ENCODE measurements at places on chromosomes 12 and 14.
A peak's percentile ranks its signal among the peaks of the same experiment; 100 is the strongest.

DNA sequence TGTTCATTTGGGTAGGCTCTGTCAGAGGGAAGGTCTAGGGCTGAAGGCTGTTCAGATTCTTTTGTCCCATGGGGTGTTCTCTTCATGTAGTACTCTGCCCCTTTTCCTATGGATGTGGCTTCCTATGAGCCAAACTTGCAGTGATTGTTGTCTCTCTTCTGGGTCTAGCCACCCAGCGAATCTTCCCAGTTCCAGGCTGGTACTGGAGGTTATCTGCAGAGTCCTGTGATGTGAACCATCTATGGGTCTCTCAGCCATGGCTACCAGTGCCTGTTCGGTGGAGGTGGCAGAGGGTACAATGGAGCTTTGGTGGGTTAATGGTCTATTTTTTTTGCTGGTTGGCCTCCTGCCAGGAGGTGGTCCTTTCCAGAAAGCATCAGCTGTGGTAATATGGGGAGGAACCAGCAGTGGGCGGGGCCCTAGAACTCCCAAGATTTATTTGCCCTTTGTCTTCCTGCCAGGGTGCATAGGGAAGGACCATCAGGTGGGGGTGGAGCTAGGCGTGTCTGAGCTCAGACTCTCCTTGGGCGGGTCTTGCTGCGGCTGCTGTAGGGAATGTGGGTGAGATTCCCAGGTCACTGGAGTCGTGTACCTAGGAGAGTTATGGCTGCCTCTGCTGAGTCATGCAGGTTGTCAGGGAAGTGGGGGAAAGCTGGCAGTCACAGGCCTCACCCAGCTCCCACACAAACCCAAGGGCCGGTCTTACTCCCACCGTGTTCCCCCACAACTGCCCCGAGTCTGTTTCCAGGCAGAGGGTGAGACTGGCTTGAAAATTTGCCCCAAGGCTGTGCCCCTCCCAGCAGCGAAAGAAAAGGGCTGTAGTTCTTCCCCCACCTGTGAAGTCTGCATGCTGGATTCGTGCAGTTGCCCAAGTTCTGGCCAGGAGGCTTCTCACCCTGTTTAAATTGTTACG lies 17.5 kb downstream of the MTRFR start:
- DNase-seq, result peak; percentile 98

GRCh38 chr14:56087671-56088471 lies 30.3 kb upstream of the PELI2 start:
- DNase-seq, result no peak

- no peak for DNase-seq
These were observed 198.2 kb upstream of the ATP2B1 start for GRCh38 chr12:89906824-89907223.

GRCh38 chr14:31567655-31568054 lies 6.5 kb downstream of the NUBPL start:
- no peak for DNase-seq

GRCh38 chr12:115232455-115233156 lies 548.6 kb upstream of the TBX3 start:
- no peak for DNase-seq

- DNase-seq, result no peak
These were observed 67.8 kb upstream of the NAP1L1 start for GRCh38 chr12:76152181-76152807.

DNA sequence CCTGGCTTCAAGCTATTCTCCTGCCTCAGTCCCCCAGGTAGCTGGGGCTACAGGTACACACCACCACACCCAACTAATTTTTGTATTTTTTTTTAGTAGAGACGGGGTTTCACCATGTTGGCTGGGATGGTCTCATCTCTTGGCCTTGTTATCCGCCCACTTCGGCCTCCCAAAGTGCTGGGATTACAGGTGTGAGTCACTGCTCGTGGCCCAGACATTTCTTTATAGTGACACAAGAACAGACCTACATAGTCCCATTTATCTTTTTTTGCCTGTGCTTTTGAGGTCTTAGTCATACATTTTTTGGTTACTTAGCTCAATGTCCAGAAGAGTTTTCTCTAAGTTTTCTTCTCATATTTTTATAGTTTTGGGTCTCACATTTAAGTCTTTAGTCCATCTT lies 247.4 kb downstream of the SYT10 start:
- DNase-seq, result no peak

DNA sequence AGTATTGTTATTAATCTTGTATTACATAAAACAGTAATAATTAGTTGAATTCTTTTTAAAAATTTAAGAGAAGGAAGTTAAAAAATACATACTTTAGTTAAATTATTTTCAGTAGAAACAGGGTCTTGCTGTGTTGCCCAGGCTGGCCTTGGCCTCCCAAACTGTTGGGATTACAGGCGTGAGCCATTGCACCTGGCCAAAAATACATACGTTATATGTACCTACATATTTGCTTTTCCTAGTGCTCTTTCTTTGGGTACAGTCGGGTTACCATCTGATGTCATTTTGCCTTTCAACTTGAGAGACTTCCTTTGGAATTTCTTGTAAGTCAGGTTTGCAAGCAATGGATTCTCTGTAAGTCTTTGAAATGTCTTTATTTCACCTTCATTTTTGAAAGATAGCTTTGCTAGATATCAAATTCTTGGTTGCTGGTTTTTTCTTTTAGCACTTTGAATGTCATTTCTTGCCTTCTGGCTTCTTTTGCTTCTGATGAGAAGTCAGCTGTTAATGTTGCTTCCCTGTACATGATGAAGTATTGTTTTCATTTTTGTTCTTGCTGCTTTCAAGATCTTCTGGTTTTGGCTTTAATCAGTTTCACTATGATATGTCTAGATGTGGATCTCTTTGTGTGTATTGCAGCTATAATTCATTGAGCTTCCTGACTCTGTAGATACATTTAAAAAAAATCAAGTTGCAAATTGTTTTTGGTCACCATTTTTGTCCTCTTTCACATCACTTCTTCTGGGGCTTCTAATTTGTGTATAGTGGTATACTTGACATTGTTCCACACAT lies 84.4 kb downstream of the SPATS2 start:
- no peak for DNase-seq

- no peak for DNase-seq
These were observed 65.2 kb upstream of the CNOT2 start for GRCh38 chr12:70178038-70178437.

DNA sequence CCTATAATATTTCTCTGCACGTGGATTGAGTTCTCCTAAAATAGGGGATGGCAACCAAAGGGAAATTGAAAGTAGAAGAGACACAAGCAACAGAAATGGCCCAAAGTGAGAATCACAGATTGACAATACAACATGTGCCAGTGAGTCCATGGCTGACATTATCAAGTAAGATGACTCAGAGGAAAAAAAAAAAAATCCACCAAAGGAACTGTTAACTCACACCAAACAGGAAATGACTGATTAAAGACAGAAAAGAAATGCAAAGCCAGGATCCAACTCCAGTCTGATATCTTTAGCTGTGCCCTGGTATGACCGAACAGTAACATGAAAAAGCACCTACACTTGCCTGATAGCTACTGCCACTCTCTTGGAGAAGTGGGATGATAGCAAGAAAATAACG lies 485.0 kb downstream of the PRKD1 start:
- DNase-seq, result peak; percentile 76

- DNase-seq, result peak; percentile 80
These were observed 451.8 kb downstream of the ATP23 start for GRCh38 chr12:58393152-58393551.

- no peak for DNase-seq
These were observed 271.1 kb downstream of the RERGL start for GRCh38 chr12:17818931-17819330.

- no peak for DNase-seq
These were observed 54.4 kb upstream of the BICD1 start for GRCh38 chr12:32052212-32052713.

DNA sequence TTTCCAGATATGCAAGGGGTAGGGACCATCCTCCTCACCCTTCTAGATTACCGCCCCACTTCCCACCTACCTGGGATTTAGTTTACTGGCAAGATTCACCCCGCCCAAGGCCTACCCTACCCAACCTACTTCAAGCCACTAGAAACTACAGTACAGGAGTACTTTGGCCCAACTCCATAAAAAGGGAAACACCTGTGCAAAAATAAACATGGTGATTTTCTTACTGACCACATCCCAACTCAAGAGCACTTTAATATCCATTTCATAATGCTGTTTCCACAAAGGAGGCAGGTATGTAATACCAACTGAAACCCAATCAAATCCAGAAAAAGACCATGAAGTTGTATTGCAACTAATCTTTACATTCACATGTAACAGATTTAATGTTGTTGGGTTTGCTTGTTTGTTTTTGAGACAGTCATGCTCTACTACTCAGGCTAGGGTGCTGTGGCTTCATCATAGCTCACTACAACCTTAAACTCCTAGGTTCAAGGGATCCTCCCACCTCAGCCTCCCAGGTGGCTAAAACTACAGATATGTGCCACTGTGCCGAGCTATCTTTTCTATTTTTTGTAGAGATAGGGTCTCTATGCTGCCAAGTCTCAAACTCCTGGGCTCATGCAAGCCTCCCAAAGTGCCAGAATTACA lies 41.7 kb upstream of the RAP1B start:
- DNase-seq, result no peak

DNA sequence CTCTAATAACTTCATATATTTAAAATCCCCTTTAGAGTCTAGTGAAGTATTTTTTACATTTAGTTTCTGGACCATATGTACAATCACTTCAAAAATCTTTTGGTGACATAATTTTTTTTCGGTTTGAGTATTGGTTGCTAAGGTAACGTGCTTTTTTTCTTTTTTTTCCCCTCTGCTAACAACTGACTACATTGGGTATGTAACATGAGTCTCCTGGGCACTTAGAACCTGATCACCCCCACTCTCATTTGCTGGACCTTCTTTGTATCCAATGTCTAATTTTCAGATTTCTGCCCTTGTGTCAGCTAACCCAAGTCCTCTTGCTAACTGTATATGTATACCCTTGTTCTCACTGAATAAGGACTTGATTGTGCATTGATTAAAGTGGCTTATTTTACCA lies 592.9 kb upstream of the FLRT2 start:
- no peak for DNase-seq

DNA sequence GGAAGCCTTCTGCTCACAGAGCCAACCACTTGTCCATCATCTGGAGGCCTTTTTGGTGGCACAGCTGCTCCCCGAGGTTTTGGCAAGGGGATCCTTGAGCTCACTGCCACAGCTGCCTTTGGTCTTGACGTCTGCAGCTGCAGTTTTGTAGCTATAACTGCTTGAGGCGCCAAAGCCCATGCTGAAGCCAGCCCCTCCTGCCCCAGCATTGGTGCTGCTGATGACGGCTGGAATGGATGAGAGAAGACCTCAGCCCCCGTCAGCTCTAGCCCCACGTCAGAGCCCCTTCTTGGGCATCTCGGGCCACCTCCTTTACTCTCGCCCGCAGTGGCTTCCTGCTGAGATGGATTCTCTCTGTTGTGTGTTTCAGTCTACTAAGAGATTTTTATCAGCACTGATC lies 12.3 kb upstream of the KRT74 start:
- DNase-seq, result no peak

DNA sequence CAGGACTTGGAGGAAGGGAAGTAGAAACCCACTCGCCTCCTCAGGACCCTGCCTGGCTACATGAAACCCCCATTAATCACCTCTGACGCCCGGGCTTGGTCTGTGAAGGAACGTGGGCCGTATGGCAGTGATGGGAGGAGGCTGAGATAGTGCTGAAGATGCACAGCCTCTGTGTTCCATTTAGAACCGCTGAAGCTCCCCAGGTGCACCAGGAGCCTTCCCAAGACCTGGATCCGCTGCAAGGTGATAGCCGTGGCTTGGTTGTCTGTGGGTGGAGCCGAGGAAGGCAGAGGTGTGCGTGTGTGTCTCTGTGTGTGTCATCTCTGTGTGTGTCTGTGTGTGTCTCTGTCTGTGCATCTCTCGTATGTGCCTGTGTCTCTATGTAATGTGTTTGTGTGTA lies 293.1 kb downstream of the CACNA1C start:
- no peak for DNase-seq

GRCh38 chr14:34433957-34434356 lies 28.1 kb downstream of the SPTSSA start:
- no peak for DNase-seq

DNA sequence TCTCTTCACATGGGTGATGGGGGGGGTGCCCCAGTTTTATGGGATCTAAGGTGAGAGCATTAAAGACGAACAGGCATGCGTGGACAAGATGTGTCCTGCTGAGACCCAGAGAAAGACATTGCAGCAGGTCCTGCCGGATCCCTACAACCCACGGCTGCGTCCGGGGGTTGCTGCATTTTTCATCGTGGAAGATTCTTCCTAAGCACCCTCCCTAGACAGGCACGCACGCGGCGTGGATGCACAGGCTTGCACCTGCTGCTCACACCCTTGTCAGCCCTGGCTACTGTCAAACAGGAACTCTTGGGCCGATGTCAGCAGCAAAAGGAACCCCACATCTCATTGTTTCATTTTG lies 280.6 kb upstream of the RTL1 start:
- DNase-seq, result no peak

- no peak for DNase-seq
These were observed 168.2 kb downstream of the KCNC2 start for GRCh38 chr12:75041472-75041871.

GRCh38 chr12:61365001-61365400 lies 895.2 kb upstream of the USP15 start:
- DNase-seq, result no peak

- no peak for DNase-seq
These were observed 50.2 kb downstream of the CLMN start for GRCh38 chr14:95269493-95269892.

DNA sequence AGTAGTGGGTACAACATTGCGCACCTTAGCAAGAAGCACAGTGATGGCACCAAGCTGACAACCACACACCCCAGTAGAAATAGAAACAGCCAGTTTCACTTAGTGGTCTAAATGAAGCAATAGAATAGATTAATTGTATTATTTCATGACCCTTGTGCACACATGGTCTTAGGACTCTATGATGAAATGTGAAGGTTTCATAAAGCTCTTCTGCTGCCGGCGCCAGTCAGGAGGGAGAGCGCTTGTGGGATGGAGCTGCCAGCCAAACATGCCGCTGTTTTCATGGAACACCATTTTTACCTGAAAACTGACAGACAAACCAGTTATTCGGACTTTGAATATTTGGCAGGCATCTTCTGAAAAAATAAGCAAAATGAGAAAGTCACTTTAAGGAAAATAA lies 100.0 kb downstream of the PPP2R5C start:
- no peak for DNase-seq

DNA sequence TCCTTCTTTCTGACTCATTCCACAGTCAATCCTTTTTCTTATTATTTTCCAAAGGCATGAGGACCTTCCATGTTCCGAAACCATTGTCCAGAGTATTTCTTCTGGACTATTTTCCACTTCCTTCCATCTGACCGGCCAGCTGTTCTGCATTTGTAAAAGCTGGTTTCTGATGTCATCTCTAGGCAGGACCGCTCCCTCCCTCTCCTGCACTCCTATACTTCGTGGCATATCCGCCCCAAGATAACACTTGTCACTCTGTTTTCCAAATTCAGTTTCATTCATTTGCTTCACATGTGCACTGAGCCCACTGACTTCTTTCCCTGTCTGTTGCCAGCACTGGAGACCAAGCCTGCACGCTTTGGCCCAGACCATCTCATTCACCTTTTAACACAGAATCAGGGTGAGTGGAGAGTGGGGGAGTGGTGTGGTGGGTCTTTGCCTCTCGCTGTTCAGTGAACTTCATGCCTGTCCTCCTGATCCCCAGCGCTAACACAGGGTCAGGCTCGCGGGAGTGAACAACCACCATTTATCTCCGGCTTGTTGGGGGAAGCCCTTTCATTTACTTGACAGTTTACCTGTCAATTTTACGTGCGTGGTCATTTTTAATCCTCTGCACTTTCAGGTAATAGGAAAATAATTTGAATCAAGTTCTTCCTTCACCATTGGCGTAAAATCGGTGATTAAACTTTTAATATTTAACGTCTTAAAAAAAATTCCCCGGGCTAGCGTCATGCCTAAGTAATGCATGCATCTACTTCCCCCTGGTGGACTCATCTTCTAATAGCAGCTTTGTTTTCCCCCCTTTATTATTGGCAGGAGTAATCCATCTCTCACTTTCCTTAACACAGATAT lies 52.5 kb downstream of the C12orf75 start:
- peak; percentile 85 for DNase-seq
